ENCODE measurements at places on chromosomes 7 and 10.

DNA sequence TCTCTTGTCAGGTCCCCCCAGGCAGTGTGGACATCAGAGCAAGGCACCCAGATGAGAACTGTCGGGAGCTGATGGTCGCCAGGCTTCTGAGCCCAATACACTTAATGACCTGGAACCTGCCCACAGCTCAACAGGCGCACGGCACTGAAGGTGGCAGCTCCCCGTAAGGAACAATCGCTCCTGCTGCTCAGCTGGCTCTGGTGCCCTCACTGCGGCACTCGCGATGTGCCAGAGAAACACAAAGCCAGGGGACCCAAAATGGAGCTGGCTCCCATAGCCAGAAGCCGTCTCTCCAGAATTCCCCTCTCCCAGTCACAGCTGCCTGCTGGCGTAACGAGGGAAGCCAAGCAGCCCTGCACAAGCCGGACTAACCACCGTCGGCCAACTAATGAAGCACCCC lies 6.3 kb downstream of the CALN1 start:
- no peak for DNase-seq

DNA sequence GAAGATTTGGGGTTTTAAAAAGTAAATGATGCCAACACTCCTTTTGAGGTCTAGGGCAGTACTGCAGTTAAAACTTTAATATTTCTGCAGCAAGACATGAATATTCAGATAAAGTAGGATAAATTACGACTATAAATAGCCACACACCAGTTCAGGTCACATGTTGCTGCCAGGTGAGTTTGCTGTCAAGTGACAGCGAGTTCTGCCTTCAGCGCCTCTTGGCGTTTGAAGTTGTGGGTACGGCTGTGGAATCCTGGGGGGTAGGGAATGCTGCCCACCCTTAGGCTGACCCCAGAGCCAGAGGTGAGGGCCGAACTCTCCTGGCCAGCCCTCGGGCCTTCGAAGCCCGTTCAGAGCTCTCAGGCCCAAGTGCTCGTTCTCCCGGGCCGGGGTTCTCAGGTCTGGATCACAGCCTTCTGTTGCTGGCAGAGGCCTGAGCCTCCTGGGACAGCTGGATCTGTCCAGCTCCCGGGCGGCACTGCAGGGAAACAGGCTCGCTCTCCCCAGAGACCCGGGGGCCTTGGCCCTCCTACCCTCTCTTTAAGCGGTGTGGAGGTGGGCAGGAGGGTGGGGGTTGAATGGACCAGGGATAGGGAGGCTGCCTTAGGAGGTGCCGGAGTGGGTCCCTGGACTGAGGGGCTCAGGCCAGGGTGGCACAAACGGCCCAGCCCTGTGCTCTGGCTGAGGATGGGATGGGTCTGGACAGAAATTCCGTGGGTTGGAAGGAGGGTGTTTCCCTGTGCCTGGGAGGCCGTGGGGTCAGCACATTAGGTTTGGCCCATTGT lies 5.4 kb downstream of the BRI3 start:
- DNase-seq, result no peak

- no peak for DNase-seq
Measured at GRCh38 chr7:139095194-139095659, 14.3 kb downstream of the ZC3HAV1 start.

- DNase-seq, result no peak
Measured at GRCh38 chr10:92729886-92730285, 40.1 kb downstream of the HHEX start.

DNA sequence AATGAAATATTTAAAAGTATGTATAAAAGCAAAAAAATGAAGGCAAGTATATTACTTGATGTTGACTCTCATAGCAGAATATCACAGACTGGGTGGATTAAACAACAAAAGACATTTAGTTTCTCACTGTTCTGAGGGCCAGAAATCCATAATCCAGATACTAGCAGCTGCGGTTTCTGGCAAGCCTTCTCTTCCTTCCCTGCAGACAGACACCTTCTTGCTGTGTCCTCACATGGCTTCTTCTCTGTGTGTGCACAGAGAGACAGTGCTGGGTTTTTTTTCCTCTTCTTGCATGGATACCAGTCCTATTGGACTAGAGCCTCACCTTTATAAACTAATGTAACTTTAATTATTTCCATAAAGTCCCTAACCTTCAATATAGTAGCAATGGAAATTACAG lies 127.9 kb upstream of the AKR1E2 start:
- DNase-seq, result no peak

- DNase-seq, result no peak
Measured at GRCh38 chr7:82705517-82706260, 262.1 kb upstream of the CACNA2D1 start.

GRCh38 chr7:480531-481218 lies 39.0 kb downstream of the PDGFA start:
- DNase-seq, result no peak

DNA sequence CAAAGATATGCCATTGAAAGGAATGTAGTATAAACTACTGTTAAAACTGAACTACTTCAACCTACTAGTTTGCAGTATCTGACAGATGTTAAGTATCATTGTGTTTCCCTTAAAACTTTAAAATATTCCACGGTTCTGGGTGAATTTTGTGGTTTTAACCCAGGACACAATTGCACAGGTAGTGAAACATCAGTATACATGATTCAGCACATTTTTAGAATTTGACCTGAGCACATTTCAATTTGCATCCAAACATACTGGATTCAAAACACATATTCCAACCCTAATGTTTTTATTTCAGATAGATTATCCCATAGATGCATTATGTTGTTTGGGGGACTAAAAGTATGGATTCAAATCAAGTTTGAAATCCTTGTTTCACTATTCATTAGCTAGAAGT lies 129.9 kb upstream of the ZNF804B start:
- DNase-seq, result no peak

DNA sequence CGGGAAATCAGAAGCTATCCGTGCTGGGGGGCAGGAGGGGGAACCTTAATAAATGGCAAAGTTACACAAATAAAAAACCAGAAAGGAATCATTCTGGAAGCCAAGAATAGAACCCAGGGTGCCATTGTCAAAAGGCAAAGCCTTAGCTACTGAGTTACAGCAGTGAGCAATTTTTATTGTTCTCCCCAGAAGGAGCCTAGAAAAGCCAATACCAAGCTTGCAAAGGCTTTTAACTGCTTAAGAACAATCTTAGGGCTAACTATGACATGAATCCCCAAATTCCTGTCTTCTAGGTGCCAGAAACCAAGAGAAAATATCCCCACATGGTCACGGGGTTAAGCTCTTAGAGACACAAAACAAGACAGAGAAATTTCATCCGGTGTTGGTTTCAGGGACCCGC lies 482.7 kb downstream of the CCSER2 start:
- DNase-seq, result no peak

GRCh38 chr7:88396948-88397322 lies 90.2 kb upstream of the STEAP4 start:
- no peak for DNase-seq

DNA sequence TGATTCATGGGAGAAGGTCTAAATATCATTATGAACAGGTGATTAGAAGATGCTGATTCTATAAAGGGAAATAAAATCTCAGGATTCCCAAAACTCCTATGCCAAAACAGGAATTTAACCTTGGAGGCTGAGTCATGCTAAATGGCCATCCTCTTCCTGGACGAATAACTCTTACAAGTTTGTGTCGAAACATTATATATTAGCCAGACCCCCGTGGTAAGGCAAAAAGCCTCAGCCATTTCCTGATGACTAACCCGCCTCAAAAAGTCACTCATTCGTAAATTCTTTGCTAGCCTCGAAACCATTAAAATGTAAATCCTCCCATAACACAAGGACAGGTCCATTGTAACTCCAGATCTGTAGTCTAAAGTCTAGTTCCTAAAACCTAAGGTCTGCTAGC lies 32.0 kb downstream of the CUL2 start:
- DNase-seq, result no peak

DNA sequence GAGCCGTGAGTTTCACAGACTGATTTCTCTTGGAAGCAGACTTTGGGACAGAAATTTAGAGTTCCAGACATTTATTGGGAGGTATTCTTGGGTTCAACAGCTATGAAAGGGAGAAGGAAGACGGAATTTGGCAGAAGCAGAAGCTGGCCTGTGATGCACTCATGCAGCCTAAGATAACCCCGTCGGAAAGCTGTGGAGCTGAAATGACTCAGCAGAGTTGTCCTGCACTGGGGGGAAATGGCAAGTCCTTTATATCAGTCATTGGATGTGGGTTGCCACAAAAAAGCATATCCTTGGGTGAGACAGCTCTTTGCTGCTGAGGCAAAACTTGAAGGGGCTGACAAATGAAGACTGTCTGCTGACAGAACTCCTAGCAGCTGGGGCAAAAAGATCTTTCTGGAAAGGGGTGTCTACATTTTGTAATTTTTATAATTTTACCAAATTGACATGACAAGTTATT lies 11.5 kb upstream of the MICU1 start:
- DNase-seq, result peak; percentile 25

- no peak for DNase-seq
Measured at GRCh38 chr7:32279500-32279899, 209.3 kb upstream of the PDE1C start.

DNA sequence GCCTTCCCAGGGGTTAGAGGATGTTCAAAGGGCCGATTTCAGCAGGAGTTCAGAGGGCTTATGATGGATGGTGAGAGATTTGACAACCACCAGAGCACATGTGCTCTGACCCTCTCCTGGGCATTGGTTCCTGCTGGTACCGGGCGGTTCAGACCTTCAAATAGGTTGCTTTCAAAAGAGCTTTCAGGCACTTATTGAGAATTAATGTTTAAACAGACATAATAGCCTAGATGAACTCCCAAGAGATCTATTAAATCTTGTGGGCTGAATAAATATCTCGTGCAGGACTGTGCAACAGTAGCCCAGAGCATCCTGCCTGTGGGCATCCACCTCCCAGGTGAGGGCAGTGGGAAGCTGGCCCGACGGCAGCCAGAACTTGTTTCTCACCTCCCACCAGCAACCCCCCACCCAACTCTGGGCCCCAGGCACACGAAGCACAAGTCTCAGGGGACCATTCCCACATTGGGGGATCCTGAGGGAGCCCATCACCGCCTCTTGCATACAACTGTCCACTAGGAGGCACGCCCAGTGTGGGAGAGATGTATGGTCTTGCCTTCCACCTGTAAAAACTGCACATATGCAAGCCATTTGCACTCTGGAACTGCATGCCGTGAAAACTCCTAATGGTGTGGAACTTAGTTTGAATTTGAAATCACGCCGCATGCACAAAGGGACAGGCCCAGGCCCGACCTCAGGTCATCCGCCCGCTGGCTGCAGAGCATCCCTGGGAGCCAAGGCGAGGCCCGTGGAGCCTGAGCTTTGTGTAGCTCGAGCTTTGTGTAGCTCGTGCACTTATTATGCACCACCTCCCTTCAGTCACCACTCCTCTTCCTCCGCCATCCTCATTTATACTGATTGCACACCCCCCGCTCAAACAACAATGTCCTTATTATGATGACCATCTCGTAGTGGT lies 147.8 kb downstream of the ADCY1 start:
- no peak for DNase-seq

DNA sequence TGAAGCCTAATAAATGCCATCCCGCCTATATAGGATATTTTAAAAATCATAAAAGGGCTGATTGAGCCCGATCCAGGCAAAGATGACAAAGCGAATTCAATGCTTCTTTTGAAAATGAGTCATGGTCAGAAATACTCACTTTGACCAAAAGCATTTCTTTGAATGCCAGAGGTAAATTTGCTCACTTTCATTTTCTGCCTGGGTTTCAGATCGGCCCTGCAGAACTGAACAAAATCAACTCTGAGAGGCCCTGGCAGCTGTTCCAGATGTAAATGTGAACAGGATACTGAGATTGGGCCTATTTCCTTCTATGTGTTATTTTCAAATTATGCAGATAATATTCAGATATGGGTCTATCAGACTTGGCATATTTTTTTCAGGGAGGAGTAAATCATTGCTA lies 114.8 kb upstream of the ARID5B start:
- no peak for DNase-seq

GRCh38 chr10:93576888-93577287 lies 10.4 kb downstream of the FFAR4 start:
- DNase-seq, result no peak

DNA sequence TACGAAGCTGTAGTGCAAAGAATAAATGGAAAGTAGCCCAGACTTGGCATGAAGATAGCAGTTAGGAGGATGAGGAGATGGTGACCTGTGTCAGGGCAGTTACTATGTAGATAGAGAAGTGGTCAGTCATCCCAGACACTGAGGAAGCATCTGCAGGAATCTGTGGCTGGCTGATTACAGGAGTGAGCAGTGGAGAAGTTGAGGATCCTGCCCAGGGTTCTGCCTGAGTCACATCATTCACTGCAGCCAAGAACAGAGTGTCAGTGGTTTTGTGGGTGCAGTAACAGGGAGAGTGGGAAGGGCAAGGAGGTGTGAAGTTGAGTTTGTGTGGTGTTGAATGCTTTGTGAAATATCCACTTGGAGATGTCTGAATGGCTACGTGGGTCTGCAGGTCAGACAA lies 676.4 kb upstream of the NRP1 start:
- peak; percentile 34 for DNase-seq

GRCh38 chr10:108797573-108797972 lies 1125.7 kb downstream of the XPNPEP1 start:
- DNase-seq, result no peak

DNA sequence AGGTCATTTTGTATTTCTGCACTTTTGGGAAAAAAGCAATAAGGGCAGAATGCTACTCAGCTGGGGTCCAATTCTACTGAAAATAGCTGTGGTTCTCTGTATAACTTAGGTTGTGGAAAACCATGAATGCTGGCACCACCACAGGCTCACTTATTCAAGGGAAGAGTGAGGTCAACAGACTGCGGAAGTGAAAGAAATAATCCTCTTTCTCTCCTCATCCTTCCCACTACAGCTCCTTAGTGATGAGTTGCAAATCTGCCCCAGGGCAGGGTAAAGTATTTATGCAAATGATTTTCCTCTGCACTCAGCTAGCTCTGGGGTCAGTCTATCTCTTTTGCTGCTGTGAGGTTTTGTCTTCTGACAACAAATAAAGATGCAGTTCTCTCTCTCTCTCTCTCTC lies 74.1 kb upstream of the PTPRZ1 start:
- peak; percentile 36 for DNase-seq

DNA sequence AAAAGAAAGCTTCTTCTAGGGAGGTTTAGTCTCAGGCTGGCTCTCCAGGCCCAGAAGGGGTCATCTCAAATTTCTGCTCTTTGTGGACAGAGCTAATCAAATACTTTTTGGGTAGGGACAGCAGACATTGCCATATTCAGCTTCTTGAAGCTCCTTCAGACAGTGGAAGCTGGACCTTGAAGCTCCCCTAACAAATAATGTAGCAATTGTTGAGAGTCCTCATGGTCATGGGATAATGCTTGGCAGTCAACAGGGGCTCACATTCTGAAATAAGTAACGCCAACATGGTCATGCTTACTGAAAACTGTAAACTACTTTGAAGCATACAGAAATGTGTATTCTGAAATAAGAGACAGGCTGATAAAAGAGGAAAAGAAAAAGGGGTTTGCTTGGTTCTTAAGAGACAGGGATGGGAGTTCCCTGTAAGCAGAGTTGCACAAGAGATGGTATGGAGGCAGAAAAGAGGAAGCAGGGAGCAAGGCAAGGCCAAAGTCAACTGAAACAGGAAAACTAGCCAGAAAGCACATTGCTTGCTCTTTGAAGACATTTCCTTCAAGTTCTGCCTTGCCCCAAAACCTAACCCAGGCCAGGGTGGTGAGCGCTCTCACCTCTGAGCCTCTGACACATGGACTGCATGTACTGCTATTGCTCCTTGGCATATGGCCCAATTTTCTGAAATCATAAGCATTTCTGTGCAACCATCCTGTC lies 53.1 kb upstream of the KMT2E start:
- peak; percentile 74 for DNase-seq
